ENCODE measurements at places on chromosomes 2 and 18.

DNA sequence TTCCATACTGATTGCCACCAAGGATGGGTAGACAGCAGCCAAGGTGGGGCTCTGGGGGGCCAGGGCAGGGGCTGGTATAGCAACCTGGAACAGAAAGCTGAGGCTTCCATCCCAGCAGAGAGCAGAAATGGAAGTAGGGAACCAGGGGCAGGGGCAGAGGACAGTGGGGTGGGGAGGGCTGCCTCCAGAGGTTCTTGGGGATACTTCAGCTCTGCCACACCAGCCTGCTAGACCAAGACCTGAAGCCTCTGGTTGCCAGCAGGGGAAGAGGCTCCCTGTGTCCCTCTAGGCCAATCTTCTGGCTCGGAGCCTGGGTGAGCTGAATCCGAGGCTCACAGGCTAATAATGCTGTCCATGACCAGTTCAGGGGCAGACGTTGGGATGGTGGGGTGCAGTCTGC is 329.0 kb downstream of the DYSF start:
- DNase-seq = no peak

DNA sequence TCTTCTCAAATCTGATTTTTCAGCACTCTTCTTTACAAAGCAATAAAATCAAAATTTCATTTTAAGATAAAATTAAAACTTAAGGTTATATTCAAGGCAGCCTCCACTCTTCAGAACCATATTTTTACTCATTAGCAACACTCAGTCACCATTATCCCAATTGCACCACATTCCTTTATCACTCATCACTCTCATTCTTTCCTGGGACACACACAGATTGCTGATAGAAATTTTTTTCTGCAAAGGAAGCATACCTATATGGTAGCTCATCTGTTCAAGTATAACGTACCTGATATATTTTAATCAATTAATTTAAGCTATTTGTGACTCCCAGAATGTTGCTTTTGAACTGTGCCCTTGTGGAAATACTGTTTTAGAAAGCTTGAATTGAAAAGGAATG is 1559.3 kb upstream of the ZEB2 start:
- no peak for DNase-seq

- no peak for DNase-seq
Measured at GRCh38 chr18:51236225-51236624, 38.7 kb upstream of the MEX3C start.

- DNase-seq = no peak
Measured at GRCh38 chr18:10006311-10006893, 92.6 kb downstream of the VAPA start.

DNA sequence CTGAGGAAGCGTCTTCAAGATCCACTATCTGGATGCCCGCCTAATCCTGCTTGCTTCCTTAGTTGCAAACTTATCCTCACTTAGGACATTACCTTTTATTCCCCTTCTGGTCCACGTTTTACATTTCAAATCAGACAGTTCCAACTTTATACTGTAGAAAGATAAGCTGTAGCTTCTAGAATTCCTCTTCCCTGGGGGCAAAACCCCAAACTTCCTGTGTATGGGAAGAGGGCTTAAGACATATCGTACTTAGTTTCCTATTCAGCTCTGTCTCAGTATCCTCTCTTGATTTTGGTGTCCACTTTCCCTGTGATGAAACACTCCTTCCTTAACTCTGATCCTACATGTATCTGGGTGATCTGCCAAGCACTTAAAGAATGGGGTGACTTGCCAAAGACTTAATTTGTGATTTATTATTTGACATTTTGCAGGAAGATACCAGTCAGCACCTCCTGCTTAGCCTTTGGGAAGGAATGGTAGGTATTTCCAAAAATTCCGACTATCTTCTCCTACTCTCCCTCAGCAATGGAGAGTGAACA is 245.2 kb downstream of the CDCA7 start:
- DNase-seq = no peak

DNA sequence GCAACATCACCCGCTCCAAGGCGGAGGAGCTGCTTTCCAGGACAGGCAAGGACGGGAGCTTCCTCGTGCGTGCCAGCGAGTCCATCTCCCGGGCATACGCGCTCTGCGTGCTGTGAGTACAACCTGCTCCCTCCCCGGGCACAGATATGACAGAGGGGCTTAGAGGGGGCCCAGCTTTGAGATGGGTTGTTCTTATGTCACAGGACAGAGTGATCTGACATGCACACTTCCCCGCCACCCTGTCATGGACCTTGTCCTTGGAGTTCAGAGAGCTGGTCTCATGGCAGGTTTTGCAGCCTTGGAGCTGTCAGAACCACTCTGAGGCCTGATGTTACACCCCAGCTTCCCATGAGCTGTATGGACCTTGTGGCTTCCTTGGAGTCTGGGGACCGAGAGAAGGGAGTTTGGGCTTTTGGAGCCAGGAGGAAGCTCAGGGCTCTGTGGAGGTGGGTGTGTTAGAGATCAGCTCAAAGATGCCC is 398 bp downstream of the INPP5D start:
- DNase-seq = no peak

GRCh38 chr2:200681697-200682096 is 95.9 kb downstream of the AOX1 start:
- DNase-seq = no peak

- DNase-seq = no peak
Measured at GRCh38 chr2:73640511-73640911, 1.7 kb downstream of the NAT8 start.

GRCh38 chr18:54671291-54671881 is 80.3 kb downstream of the DYNAP start:
- DNase-seq = peak; percentile 14

GRCh38 chr2:240178564-240178963 is 38.1 kb upstream of the OTOS start:
- no peak for DNase-seq

DNA sequence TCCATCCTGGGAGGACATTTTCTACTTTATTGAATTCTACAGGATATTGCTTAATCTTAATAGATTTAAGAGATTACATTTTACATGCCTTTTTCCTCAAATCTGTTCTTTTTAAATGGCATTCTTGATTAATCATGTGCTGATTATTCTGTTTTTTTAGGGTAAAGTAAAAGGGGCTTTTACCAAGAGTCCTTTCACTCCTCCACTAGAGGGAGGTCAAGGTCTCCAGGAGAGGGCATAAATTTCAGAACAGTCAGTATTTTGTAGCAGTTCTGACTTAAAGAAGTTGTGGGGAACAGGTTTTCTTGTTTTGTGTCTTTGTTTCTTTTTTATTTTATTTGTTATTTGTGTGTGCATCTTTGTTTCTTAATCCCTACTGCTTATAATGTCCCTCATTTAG is 25.4 kb downstream of the WDR75 start:
- DNase-seq = no peak

DNA sequence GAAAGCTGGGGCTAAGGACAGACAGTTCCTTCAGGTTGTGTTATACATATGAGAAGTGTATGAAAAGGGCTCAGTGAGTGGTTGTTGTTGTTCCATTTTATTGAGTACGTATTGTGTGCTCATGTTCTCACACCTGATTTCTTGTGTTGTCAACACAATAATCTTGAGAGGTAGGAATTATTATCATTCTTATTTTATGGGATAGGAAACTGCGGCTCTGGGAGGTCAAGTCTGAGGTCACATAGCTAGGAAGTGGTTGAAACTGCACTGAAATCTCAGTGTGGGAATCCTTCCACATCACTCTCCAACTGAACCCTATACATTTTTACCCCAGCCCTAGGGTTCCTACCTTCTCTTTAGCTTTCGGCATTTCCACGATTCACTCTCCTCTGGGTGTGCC is 124.2 kb upstream of the CXCR4 start:
- DNase-seq = no peak

DNA sequence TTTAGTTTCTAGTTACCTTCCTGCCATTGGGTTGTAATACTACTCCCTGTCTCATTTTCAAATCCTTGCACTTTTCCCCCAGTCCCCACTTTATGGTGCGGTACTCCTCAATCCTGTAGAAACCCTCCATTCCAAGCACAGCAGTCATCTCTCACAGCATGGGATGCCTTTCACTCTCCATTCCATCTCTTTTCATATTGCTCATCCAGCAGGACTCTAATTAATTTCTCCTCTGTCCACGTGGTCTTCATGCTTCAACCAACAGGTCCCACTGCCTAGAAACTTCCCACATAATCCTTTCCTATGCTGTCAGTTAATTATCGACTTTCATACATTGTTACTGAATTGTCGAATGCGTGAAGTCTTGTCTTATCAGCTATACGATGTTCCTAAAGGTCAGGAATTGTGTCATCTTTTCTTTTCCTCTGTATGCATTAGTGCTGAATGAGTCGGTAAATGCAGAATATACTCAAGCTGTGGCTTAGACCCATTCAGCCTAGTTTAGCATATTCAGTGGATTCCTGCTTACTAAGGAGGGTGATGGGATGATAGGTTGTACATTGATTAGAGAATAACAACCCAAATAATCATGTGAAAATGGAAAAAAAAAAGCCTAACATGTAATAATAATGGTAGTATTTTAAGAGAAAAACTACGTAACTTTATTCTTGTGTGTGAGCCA is 89.7 kb downstream of the CRIM1 start:
- DNase-seq = no peak

- no peak for DNase-seq
Measured at GRCh38 chr2:223820549-223820948, 16.8 kb downstream of the AP1S3 start.

All from naive B cell (primary cell).